Lower leg skin (tissue), 4 donors: ENCODE measurements at places on chromosomes 3 and 15. TPM values are rescaled to one million over a fixed set of nuclear protein-coding genes. Genes with fewer than 3 reads are reported as not detected.
A peak's percentile ranks its signal among the peaks of the same experiment; 100 is the strongest.

Gene CSPG5
- total RNA-seq = 0.30 TPM

Gene PLA2G4B
- 87.7 TPM for total RNA-seq

Gene NR1I2
- not detected for total RNA-seq

Gene PRSS50
- not detected for total RNA-seq

Gene CIB2
- 6.6 TPM for total RNA-seq

Gene OR5H2
- total RNA-seq = not detected

Gene CDHR4
- not detected for total RNA-seq

Gene CFAP100
- not detected for total RNA-seq

Gene SAXO2
- total RNA-seq = 0.30 TPM

Gene ENTPD3
- 5.8 TPM for total RNA-seq

Gene EPM2AIP1
- 13.4 TPM for total RNA-seq

Gene CASR
- total RNA-seq = not detected

Gene SOX2
- total RNA-seq = 1.0 TPM

Gene REC114
- total RNA-seq = not detected

- DNase-seq = no peak
These were observed 77.6 kb downstream of the CHCHD4 start for GRCh38 chr3:14047027-14047426.

DNA sequence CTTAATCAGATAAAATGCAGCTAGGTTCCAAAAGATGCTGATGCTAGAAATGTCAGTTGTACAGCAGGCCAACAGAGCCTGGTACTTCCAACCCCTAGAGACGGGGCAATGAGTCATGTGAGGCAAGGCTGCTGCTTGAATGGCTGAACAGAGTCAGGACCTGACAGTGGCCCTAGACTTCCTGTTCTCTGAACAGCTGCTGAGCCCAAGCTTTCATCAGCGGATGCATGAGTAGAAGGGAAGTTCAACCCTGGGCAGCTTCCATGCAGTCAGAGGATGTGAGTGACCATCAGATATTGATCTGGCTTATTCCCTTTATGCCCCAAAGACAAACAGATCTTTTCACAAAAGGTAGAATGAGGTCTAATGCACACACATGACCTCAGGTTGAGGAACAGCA, 282.9 kb upstream of the COL8A1 start:
- no peak for DNase-seq

- no peak for DNase-seq
These were observed 65.4 kb upstream of the HERC1 start for GRCh38 chr15:63899193-63899592.

- no peak for DNase-seq
These were observed 4.7 kb upstream of the GRM2 start for GRCh38 chr3:51702156-51702555.

- no peak for DNase-seq
These were observed 272.6 kb downstream of the PDCD6IP start for GRCh38 chr3:34070831-34071585.

DNA sequence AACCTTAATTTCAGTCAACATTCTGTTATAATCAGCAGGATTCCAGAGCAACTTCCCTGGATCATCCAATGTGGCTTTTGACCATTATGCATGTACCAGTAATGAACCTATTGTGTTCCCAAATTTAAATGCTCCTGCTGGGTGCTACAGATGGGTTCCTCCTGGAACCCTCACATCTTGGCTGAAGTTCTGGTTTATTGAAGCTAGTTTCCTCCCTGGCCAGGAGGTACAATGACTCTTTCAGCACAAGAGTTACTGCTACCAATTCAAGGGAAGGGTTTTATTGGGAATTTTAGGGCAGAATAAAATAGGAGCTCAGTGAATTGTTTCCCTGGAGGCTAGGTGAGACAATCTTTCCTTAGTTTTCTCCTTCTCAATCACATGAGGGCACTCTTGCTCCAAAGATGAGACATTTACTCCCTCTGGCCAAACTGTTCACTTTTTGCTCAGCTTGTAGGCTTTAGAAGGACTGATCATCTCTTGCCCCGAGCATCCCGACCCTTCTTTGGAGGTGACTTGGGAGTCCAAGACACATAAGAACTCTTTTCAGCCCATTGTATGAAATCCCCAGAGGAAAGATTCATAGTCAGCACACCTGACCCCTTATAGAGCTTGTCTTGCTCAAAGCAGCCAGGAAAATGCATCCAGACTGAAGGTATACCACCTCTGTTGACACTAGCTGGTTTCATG, 8.8 kb upstream of the NPHP3 start:
- DNase-seq = no peak

- DNase-seq = no peak
These were observed 357.0 kb downstream of the NR2F2 start for GRCh38 chr15:96687388-96688107.

DNA sequence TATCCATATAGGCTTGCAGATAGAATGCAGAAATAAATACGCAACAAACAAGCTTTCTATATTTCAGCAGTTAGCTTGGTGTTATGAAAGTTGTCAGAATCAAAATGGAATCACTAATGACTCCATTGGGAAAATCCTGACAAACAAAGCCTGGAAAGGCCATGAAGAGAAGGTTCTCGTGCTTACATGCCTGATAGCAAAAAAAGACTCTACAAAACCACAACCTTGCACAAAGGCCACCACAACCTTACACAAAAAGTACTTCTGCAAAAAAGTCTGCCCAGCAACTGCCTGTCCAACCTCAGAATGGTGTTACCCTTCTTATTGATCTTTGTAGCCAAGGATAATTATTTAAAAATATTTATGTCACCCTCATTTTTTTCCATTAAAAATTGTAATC, 14.4 kb upstream of the PLSCR1 start:
- DNase-seq = no peak

- no peak for DNase-seq
These were observed 196.7 kb upstream of the WNT5A start for GRCh38 chr3:55683666-55684270.

- DNase-seq = no peak
These were observed 4.4 kb downstream of the ZBTB38 start for GRCh38 chr3:141372656-141373055.

DNA sequence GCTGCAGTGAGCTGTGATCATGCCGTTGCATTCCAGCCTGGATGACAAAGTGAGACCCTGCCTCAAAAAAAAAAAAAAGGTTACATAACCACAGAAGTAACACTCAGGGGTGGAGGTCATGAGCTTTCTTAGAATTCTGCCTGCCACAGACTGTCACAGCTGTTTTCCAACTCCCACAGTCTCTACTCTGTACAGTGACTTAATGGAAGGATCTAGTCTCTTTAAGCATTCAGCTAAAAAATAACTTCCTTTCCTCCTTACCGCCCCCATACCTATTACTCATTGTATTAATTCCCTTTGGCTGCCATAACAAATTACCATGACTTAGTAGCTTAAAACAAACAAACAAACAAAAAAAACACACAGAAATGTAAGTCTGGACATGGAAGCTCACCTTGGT, 99.6 kb upstream of the UBE2E1 start:
- no peak for DNase-seq

- DNase-seq = no peak
These were observed 41.8 kb upstream of the TUSC7 start for GRCh38 chr3:116667791-116668190.

DNA sequence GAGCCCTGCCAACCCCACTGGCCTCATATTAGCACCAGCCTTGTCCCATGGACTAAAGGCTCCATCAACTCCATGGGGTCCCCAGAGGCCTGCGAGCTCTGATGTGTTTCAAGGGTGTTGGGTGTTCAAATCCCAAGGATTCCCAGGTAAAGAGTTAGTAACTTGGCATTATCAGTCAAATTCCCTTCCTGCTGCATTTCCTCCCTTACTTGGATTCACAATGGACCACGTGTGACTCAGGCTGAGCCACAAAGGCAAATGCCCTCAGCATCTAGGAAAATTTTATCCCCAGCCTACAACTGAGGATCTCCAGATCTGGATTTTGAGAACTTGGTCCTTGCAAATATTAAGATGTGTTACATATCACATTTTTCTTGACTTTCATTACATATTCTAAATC, 58.8 kb downstream of the GADL1 start:
- no peak for DNase-seq

- DNase-seq = no peak
These were observed 19.9 kb downstream of the SMAD3 start for GRCh38 chr15:67085237-67085817.

DNA sequence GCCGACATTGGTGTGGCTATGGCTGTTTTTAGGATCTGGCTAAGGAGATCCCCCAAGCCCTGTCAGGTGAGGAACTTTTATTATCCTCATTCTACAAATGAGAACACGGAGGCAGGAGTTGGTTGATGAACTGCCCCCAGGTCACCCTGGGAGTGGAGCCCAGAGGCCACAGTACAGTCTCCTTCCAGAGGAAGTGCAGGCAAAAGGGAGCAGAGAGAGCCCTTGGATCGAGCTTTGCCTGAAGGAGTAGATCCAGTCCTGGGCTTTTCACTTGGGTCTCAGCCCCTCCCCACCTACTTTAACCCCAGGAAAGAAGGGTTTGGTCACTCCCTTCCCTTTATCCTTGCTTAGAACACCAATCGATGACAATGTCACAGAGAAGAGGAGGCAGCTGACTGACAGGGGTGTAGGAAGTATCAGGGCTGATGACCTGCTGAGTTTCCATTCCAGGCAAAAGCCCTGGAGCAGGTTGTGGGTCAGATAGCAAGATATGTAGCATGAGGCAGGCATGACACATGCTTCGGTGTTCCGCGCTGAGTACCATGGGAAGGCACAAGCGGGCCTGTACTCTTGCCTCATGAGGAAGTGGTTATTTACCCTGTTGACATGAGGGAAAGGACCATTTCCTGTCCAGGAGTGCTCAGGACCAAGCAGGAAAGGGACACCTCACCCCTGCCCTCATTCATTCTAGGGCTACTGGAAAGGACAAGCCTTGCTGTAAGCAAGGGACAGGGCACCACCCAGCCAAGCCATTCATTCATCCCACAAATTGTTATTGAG, 5.8 kb upstream of the PLA2G4D start:
- no peak for DNase-seq

GRCh38 chr3:174857301-174857700, 1.8 kb upstream of the NAALADL2 start:
- DNase-seq = no peak

DNA sequence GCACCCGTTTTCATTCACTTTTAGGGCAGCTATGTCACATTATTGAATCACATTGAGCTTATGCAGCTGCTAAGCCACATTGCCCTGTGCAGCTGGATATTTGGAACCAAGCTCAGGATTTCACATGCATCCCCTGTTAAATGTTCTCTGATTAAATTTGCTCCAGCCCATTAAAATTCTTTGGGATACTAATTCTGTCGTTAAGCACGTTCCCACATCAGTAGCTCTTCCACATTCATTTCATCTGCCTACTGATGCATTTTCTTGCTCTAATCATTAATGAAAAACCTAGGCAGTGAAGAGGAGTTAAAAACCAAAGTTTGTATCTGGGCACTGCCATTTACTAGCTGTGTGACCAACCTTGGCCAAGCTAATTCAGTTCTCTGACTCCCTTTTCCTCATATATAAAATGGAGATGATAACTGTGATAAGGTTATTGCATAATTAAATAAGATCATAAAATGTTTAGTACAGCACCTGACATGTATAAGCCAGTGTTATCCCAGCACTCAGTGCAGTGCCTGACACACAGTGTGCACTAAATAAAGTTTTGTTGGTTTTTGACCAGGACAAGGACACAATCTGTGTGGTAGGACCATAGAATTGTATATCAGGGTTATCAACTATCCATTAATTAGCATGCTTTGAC, 222.2 kb upstream of the ATP11B start:
- DNase-seq = no peak

DNA sequence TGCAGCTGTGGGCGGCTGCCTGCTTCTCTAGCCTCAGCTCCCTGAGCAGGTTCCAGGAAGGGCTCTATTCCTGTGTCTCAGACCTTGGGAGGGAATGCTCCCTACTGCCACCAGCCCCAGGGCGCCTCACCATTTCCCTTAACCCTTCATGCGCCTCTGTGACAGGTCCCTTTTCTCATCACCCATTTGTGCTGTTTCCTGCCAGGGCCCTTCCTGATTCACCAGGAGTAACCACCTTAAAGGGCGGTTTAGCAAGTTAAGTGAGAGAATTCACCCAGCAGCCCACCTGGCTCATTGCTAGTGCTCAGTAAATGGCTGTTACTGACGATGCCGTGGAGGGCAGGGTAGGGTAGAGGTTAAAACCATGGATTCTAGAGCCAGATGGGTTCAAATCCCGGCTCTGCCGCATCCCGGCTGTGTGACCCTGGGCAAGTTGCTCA, 87.8 kb downstream of the WNT7A start:
- DNase-seq = no peak

- no peak for DNase-seq
These were observed 7.5 kb upstream of the MAN2A2 start for GRCh38 chr15:90895571-90896117.

DNA sequence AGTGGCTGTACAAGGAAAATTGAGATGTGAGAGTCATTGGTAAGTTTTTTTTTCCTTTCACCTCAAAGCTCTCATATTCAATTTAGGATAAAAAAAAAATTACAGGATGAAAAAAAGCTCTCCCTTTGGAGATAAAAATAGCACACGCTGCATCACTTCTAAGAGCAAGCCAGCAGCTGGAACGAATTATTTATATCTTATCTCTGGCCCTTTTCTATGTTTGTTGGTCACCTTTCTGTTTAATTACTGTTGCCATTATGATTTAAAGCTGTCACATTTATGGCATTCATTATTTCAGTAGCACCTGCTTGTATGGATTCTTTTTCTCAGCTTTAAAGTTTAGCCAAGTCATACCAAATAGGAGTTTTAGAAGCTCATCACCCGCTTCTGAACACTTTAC, 171.6 kb upstream of the PDZRN3 start:
- no peak for DNase-seq

DNA sequence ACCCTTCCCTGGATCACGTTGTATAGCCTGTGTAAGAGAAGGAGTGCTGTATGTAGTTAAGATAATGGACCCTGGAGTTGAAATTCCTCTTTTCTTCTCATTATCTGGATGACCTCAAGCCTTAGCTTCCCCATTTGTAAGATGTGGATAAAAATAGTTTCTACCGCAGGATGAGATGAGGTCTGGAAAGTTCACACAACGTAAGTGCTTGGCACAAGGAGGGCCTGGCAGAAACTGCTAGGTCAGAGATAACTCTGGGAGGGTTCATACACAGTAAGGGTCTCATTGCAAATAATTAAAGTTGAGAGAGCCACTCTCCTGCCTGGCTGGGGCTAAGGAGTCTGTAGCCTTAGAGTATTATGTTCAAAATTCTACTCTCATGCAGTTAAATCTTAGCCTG, 214.4 kb downstream of the LRTM1 start:
- no peak for DNase-seq

- DNase-seq = no peak
These were observed 23.4 kb downstream of the NCBP2 start for GRCh38 chr3:196918968-196919367.

GRCh38 chr3:23685541-23686258, 120.1 kb upstream of the UBE2E1 start:
- DNase-seq = peak; percentile 93

- DNase-seq = peak; percentile 81
These were observed 110.9 kb downstream of the ASB7 start for GRCh38 chr15:100713163-100713867.

DNA sequence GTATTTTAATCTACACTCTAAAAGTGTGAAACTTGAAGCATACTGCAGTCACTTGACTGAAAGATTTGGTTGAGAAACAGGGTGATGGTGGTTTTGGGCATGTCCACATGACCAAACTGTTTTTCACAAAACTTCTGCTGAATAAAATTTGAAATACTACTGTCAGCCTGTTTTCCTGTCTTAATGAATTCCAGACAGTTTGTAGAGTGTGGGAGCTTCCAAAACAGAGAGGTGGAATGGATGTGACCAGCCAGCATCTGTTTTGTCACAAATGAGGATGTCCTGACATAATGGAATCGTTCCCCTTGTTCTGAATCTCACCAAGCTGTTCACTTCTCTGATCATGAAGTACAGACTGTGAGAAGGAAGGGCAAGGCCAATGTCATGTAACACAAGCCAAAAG, 11.8 kb downstream of the MITF start:
- DNase-seq = no peak
